ENCODE measurements at places on chromosomes 2 and 18. TPM values are rescaled to one million over a fixed set of nuclear protein-coding genes. Genes with fewer than 3 reads are reported as not detected.
A peak's percentile ranks its signal among the peaks of the same experiment; 100 is the strongest.

DNA sequence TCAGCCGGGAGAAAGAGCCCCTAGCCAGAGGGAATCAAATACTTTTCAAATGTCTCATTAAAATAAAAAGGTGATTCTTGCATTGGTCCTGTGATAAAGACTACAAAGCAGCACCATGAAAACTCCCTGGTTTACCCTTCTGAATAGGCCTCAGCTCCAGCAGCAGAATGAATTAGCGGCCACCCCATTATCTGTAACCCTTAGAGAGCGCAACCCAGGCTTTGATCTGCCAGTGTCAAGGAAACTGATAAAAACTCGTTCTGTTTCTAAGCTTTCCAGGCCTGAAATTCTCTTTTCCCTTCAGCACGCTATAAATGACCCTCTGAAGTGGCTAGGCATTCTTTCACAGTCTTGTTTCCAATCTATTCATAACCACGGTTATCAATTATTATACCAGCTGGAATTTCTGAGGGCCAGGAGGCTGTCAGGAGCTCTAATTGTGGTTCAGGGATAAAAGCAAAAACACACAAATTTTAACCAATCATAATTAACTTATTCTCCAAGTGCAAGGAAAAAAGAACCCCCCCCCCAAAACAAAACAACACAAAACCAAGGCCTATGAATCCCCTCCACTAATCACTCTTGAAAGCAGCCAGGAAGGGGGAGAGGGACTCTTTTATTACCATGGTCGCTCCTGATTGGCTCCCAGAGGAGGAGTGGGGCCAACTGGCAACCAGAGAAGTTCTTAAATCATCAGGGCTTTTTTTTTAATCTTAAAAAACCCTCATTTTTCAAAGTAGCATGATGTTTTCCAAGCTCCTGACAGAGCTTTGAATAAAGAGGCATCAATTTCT is 258.9 kb downstream of the CYRIA start:
- no peak for DNase-seq
- H3K4me3 ChIP-seq, result no peak overlapping the region
- H3K27me3 ChIP-seq, result no peaks in the 10 kb centered on the region
- no peaks in the 10 kb centered on the region for H3K36me3 ChIP-seq
- no peak overlapping the region for H3K27ac ChIP-seq

DNA sequence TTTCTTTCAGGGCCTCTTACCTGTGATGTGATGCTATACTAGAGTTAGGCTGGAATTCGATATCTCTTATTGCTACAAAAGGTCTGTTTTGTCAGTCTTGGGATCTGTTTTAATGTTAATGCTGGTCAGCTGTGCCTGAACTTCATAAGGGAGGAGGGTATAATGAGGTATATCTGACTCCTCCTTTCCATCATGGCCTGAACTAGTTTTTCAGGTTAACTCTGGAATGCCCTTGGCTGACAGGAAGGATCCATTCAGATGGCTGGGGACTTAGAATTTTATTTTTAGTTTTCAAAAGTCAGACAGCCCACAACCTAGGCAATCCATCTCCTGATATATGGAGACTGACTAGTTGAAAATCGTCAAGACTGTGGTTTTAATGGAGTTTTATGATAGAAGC is 35.9 kb upstream of the TBC1D8 start:
- H3K4me1 ChIP-seq, result no peaks in the 10 kb centered on the region
- H3K27ac ChIP-seq, result no peak overlapping the region
- H3K36me3 ChIP-seq, result no peaks in the 10 kb centered on the region
- no peak for DNase-seq
- no peak overlapping the region for H3K4me3 ChIP-seq

Gene SANBR
- polyA plus RNA-seq, result 0.96 TPM

- H3K27me3 ChIP-seq, result peaks cover 14% of the 10 kb centered on the region
- no peak overlapping the region for H3K27ac ChIP-seq
- no peak for DNase-seq
- H3K4me1 ChIP-seq, result no peaks in the 10 kb centered on the region
These were observed 150.7 kb upstream of the LMAN1 start for GRCh38 chr18:59509481-59510442.

GRCh38 chr2:95043300-95044093 is 18.0 kb downstream of the MAL start:
- no peaks in the 10 kb centered on the region for H3K36me3 ChIP-seq
- peak overlapping the region; percentile 81 for H3K27ac ChIP-seq
- no peaks in the 10 kb centered on the region for H3K27me3 ChIP-seq

All from naive thymus-derived CD8-positive, alpha-beta T cell (primary cell).